ENCODE measurements at places on chromosomes 11 and 22.
A peak's percentile ranks its signal among the peaks of the same experiment; 100 is the strongest.

GRCh38 chr11:58597486-58598144 lies 18.8 kb downstream of the ZFP91 start:
- no peak for DNase-seq

DNA sequence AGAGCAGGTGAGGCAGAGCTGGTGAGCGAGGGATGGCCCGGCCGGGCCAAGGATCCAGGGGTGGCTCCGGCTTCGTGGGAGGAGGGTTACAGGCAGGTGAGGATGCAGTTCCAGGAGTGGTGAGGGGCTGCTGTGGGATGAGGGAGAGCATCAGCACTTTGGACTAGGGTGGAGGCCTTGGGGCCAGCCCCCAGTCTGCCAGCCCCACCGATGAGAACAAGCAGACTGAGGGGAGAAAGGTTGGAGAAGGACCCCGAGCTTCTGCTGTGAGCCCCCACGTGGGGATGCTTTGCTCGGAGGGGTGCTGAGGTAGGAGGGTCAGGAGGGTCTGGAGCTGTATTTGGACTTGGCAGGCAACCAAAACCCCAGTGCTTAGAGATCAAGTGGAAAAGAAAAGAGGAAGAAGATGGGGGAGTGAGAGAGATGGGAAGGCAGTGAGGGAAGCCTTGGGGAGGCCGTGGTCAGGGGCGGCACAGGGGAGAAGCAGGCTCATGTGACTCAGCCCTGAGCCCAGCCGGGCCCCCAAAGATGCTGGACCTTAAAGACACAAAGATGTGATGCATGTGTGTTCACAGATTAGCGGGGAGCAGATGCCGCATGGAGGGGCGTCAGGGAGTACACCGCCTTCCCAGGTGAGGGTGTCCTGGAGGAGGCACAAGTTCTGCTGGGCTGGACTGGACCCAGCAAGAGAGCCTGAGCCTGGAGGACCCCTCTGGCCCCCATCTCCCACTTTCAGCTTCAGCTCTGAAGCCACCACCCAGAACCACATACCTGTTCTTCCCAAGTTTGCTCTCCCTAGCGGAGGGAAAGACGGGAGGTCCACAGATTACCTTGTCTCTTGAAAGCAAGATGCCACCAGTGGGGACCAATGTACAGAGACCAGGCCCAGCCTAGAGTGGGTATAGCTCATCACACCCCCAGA lies 91.3 kb downstream of the CDKN1C start:
- no peak for DNase-seq

DNA sequence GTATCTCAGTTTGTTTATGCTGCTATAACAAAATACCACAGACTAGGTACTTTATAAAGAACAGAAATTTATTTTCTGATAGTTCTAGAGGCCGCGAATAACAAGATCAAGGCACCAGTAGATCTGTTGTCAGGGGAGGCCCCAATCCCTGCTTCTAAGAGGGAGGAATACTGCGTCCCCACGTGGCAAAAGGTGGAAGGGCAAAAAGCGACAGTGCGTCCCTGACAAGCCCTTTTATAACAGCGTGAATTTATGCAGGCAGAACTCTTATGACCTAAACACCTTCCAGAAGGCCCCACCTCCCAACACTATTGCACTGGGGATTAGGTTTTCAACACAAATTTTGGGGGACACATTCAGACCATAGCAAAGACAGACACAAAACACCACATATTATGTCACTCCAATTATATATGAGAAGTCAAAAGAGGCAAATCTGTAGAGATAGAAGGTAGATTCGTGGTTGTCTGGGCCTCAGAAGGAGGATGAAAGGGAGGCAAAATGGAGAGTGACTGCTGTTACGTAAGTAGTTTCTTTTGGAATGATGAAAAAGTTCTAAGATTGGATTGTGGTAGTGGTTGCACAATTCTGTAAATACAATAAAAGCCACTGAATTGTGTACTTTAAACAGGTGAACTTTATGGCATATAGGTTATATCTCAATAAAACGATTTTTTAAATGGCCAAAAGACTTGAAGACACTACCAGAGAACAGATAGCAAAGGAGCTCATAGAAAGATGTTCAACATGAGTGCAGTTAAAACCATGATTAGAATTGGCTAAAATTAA lies 30.1 kb upstream of the TNRC6B start:
- no peak for DNase-seq

DNA sequence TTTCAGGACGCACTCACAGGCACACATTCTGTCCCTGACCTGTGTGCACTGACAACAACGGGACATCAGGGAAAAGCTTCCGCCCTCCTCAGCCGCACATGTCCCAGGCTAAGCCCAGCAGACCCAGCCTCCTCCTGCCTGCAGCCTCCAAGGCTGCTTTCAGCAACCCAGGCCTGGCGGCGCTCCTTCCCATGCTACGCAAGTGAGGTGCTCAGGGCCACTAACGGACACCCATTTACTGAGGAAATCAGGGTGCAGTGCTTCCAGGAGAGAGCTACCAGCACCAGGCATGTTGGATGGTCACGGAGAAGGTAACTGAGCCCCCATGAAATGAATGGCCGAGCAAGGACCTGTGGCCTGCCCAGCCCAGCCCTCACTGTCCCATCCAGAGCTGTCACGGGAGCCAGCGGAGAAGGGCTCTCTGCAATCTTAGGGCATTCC lies 6.9 kb downstream of the MOB2 start:
- no peak for DNase-seq

- no peak for DNase-seq
Measured at GRCh38 chr11:103055221-103055890, 36.6 kb downstream of the DCUN1D5 start.

DNA sequence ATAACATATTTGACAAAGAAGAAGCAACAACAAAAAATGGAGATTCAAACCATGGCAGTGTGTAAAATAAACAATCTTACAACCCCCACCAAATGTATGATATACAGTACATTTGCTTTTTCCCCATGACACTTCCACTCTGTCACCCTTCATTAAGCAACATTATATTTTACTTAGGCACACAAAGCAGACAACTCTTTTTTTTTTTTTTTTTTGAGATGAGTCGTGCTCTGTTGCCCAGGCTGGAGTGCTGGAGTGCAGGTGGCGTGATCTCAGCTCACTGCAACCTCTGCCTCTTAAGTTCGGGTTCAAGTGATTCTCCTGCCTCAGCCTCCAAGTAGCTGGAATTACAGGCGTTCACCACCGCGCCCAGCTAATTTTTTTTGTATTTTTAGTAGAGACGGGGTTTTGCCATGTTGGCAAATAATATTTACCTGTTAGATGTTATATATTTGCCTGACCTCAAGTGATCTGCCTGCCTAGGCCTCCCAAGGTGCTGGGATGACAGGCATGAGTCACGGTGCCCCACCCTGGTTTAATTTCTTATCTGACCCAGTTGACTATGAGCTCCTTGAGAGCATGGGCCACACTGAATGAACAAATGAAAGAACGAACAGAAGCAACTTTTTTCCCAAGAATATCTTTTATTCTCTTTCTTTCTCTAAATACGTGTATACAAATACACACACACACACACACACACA lies 5.5 kb upstream of the PCF11 start:
- no peak for DNase-seq

DNA sequence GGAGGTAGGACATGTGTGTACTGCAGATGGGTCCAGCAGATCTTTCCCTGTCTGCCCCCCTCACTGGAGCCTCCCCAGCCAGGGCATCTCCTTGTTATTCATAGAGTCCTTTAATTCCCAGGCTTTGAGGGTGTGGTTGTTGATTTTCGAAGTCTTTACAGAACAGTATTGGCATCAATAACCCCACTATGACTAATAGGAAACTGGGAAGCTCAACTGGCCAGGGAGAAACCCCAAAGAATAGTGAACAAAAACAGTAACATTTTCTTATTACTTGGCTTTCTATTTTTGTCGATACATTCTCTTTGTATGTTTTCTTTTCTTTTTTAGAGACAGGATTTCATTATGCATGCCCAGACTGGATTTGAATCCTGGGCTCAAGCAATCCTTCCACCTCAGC lies 57.9 kb downstream of the NF2 start:
- no peak for DNase-seq

DNA sequence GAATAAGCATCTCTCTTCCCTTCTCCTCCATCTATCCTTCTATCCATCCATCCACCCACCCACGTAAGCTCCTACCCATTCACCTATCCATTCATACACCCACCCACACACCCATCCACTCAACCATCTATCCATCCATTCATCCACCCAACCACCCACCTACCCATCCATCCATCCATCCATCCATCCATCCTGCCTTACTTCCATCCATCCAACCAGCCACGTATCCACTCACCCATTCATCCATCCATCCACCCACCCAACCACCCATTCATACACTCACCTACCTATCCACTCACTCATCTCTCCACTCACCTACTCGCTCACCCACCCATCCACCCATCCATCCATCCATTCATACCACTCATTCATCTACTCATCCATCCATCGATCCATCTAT lies 13.2 kb downstream of the TNNT3 start:
- DNase-seq, result no peak

DNA sequence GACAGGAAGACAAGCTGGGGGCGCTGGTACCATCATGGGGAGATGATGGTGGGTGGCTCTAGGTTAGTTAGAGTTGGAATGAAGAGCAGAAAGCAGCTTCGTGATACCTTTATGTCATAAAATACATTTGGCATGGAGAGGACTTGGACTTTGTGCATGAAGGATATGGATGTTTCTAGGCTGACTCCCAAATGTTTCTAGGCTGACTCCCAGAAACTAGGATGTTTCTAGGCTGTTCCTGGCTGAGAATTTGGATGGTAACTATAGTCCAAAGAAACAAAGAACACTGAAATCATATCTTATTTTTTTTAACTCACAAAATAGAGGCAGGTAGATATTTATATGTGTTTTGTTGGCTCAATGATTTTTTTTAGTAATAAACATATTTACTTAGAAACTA lies 89.4 kb upstream of the VPREB1 start:
- DNase-seq, result no peak

GRCh38 chr22:40533712-40534378 lies 102.7 kb downstream of the MRTFA start:
- peak; percentile 25 for DNase-seq

- no peak for DNase-seq
Measured at GRCh38 chr22:23115369-23115768, 26.4 kb downstream of the RSPH14 start.

DNA sequence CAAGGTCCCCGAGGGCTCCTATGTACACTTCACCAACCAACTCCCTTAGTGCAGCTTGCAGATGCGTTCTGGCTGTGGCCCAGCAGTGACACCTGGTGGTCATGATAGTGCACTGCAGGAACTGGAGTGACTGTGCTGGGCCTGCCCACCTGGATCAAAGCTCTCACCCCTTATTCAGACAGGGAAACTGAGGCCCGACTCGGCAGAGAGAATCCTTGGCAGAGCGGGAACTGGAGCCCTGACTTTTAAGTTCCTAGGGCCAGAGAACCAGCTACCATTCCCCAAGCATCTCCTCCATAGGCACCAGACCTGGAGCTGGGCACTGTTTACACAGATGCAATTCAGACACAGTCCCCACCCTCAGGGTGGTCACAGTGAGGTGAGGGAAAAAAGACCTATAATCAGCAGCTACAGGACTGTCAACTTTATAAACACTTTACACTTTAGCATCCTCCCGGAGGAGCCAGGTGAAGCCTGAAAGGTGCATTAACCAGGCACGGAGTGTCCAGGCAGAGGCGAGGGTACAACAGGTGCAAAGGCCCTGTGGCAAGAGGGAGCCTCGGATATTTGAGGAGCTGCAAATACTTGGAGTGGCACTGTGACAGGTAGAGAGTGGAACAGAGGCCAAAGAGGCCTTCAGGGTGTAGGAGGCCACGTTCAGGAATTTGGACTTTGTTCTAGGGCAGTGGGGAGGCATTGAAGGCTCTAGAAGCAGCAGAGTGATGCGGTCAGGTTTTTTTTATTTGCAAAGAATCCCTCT lies 22.0 kb downstream of the RHBDD3 start:
- peak; percentile 56 for DNase-seq

DNA sequence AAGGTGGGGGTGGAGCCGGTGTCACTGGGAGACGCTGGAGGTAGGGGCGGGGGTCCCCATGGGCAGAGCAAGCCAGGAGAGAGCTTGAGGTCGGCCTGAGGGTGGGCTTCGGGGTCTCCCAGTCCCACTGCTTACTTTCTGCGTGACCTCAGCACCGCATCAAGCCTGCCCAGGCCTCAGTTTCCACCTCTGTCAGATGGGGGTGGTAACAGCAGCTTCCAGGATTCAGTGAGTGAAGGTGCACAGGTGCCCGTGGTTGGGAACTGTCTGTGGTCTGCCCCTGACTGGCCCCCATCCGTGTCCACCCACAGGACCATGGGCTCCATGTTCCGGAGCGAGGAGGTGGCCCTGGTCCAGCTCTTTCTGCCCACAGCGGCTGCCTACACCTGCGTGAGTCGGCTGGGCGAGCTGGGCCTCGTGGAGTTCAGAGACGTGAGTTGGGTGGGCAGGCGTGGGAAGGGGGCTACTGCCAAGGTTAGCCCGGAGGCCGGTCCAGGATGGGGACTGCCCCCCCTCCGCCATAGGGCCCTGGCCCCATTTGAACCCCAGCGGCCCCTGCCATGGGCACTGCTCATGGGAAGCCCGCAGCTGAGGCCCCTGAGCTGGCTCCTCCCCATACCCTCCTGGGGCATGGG lies 2.2 kb downstream of the TCIRG1 start:
- DNase-seq, result no peak

- no peak for DNase-seq
Measured at GRCh38 chr11:1303126-1303821, 6.2 kb downstream of the TOLLIP start.

DNA sequence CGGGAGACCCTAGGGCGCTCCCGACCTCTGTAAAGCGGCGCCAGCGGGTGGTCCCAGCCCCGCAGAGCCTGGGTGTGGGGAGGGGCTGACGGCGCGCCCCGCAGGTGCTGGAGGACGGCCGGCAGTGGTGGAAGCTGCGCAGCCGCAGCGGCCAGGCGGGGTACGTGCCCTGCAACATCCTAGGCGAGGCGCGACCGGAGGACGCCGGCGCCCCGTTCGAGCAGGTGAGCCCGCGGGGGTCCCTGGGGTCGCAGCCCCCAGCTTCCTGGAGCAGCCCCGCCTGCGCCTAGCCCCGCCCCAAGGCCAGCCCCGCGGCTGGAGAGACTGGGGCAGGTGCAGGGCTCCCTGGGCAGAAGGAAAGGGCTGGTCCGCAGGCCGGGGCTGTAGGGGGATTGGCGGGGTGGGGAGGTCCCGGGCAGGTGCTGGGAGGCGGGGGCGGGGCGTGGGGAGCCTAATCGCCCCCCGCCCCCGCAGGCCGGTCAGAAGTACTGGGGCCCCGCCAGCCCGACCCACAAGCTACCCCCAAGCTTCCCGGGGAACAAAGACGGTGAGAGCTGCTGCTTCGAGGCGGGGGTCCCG lies 19.7 kb downstream of the EPS8L2 start:
- DNase-seq, result no peak

GRCh38 chr22:46797355-46797754 lies 34.9 kb downstream of the TBC1D22A start:
- DNase-seq, result no peak

- DNase-seq, result no peak
Measured at GRCh38 chr11:115780646-115781362, 276.6 kb upstream of the CADM1 start.

DNA sequence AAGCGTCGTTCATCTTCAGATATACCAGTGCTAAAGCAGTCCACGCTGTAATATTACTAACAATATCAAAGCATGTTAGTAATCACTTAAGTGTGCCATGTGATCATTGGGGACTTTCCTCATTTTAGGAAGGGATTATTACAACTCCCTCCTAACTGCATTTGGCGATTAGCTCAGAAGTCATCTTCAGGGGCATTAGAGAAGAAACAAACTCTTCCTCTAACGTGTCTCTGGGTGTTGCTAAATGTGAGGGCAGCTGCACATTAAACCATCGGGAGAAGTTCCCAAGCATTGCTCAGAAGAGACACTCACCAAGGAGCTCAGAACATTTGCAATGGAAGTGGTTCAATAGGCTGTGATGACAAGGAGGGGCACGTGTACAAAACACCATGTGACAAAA lies 17.2 kb downstream of the TESMIN start:
- no peak for DNase-seq
